ENCODE measurements at places on chromosomes 6 and 20.

DNA sequence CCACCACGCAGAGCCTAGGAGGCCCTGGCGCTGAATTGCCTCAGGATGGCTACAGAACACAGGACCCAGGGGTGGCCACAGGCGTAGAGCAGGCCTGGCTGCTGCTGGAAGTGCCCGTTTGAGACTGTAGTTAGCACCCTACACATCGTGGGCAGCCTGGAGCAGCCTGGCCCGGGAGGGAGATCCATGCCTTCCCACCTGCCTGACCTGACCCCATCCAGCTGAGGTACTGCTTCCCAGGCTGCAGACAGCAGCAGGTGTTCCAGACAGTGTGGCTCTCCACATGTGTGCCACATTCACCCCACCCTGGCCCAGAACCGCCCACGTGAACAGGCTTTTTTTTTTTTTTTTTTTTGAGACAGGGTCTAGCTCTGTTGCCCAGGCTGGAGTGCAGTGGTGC is 20.9 kb upstream of the MAP1LC3A start:
- DNase-seq = no peak

- no peak for DNase-seq
Observed at GRCh38 chr6:125910527-125910926, 46.0 kb upstream of the HINT3 start.

DNA sequence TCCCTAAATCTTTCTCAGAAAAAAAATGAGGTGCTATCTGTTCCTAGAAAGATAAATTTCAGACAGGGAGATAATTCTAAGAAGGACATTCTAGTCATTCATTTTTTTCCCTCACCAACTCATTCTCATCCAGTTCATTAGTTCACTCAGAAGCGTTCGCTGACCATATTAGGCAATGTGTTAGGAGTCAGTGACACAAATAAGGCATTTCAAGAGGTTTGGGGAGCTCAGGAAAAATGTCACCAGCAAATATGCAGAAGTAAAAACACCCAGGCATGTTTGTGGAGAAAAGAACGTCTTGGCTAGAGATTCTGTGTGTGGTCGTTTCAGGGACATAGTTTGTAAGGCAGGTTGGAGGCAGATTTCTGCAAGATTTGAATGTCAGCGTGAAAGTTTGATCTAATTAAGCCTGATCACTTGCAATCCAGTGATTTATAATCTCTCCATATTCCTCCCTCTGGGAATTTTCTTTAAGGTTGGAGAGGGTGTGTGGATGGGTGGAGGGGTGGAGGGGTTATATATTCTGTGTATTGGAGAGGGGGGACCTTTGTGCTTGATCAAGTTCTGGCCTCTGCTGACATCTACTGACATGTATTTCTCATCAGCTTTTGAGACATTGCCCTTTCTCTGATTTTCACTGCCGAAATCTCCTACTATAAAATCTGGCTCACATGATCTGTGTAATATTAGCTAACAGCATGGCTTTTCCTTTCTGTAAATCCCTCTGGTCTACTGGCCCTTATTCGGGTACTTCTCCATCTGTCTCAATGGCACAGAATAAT is 3.6 kb downstream of the MYCT1 start:
- DNase-seq = no peak

- DNase-seq = no peak
Observed at GRCh38 chr20:10109641-10110040, 74.9 kb downstream of the ANKEF1 start.

GRCh38 chr20:57325632-57326356 is 3.8 kb upstream of the SPO11 start:
- DNase-seq = no peak

- DNase-seq = no peak
Observed at GRCh38 chr20:24816907-24817306, 132.2 kb upstream of the CST7 start.

GRCh38 chr20:51862796-51863195 is 60.5 kb upstream of the SALL4 start:
- no peak for DNase-seq

DNA sequence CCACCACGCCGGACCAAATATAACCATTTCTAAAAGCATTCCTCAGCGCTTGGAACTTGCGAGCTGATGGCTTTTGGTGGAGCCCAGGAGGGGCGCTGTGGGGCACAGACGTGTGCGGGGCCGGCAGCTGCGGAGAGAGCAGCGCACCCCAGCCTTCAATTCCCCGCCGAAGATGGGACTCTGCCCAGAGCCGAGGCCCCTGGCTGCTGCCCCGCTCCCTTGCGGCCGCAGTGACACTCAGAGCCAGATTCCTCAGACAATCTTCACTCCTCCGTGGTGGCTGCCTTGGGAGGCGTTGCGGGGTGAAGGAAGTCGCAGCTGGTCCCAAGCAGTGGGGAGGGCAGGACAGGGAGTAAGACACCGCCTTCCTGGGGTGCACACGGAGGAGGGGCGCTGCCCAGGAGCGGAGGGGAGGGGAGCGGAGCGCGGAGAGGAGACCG is 87.7 kb downstream of the TMEM242 start:
- peak; percentile 92 for DNase-seq

DNA sequence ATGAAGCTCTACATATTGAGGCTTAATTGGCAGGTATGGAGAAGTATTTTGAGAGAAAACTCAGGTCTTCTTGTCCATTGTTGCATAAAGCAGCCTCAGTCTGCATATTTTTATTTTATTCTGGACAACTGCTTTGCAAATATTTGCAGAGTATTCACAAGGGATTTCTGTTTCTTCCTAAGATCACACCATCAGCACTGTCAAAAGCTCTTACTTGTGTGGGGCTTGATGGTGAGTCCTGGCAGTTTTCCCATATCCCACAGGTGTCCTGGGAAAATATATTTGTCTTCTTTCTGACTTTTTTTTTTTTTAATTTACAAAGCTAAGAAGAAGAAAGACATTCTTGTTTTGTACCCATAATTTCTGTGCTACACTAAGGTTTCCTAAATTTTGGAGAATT is 16.9 kb upstream of the MLIP start:
- DNase-seq = no peak

DNA sequence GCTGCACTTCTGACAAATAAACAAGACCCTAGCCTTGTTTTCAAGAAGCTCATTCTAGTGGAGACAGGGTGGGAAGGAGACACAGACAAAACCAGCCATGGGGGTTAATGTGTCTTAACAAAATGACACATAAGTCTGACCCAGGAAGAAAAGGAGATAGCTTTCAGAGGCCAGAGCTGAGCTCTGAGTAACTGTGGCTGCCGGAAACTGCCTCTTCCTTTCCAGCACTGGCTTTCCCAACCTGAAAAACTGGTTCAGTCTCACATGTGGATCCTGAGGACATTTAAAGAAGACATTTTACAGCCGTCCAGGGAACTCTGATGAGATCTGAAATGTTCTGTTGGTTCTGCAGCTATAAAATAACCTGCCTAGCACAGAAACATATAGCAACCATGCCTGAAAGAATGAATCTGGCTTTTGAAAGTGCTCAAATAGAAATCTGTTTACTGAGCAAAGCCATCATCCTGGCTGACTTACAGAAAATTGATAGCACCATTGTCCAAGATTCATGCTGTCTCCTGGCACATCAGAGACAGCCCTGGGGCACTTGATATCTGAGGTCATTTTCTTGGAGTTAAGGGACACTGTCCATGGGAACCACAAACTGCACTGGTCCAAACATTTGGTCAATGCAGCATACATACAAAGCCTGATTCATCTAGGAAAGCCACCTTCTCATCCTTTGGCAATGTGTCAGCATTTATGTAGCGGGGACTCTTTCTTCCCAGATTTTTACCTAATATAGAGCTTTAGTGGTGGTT is 83.2 kb upstream of the PAX1 start:
- DNase-seq = no peak

GRCh38 chr20:35821807-35822242 is 50.0 kb downstream of the PHF20 start:
- DNase-seq = no peak

DNA sequence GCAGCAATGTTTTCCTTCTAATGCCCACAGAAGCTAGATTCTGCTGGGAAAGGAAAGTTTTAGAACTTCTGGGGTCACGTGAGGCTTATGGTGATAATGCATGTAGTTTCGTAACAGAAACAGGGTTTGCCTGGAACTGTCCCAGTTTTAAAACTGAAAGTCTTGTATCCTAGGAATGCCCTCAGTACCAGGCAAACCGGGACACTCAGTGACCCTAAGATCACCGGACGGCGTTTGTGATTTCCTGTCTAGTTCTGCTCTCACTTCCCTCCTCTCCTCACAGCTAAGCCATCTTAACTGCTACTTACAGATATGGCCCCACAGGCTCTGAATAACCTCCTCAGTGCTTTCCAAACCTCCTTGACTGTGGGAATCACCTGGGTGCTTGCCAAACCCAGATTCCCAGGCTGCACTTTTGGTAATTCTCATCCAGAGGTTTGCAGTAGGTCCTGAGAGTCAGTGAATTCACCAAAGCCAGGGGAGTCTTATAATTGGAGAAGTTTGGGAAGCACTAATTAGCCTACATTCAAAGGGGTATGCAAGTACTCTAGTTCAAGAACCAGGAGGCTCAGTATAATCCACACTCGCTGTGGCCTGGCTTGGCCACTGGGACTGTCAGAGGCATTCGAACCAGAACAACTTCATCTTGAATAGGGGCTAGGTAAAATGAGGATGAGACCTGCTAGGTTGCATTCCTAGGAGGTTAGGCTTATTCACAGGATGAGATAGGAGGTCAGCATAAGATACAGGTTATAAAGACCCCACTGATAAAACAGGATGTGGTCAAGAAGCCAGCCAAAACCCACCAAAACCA is 231.6 kb upstream of the MYLIP start:
- no peak for DNase-seq

GRCh38 chr6:97524811-97525210 is 241.8 kb upstream of the MMS22L start:
- no peak for DNase-seq

DNA sequence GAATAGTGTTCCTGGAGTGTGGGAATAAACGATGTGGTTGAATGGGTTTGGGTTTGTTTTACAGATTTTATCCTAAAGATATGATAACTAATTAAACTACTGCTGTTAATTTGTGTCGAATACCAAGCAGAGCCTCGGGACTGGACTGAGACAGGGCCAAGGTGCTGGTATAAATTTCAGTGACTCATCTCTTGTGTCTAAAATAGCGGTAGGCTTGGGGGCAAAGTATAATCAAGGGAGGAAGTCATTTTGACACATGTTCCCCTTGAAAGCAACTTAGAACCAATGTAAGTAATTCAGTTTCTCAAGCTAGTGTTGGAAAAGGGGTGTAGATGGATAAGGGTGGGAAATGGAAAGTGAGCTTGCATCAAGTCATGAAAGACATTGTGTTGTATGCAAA is 108.4 kb downstream of the PLCB4 start:
- DNase-seq = no peak

GRCh38 chr6:82624251-82624650 is 260.6 kb downstream of the TPBG start:
- DNase-seq = no peak

DNA sequence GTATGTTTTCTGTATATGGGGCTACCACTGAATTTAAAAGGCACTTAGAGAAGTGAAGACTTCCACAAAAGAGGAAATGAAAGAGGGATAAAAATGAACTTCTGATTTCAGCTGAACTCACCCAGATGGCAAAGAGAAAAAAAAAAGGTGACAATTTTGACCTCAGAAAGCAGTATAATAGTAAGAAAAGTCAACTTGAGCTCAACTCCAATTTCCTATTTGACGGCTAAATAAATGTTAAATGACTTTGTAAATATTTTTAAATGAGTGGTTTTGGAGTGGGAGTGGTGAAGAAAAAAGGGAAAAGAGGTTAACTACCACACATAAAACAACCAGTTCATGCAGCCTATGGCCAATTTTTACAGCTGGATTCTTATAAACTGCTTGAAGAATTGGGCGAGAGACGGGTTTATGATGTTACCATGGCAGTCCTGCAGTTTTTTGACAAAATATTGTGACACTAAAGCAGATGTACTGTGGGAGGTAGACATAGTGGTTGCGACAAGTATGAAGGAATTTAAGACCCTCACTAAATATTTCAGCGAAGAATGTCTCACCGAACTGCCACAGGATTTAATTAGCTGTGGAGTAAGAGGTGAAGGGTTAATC is 49.8 kb upstream of the ADTRP start:
- DNase-seq = no peak

DNA sequence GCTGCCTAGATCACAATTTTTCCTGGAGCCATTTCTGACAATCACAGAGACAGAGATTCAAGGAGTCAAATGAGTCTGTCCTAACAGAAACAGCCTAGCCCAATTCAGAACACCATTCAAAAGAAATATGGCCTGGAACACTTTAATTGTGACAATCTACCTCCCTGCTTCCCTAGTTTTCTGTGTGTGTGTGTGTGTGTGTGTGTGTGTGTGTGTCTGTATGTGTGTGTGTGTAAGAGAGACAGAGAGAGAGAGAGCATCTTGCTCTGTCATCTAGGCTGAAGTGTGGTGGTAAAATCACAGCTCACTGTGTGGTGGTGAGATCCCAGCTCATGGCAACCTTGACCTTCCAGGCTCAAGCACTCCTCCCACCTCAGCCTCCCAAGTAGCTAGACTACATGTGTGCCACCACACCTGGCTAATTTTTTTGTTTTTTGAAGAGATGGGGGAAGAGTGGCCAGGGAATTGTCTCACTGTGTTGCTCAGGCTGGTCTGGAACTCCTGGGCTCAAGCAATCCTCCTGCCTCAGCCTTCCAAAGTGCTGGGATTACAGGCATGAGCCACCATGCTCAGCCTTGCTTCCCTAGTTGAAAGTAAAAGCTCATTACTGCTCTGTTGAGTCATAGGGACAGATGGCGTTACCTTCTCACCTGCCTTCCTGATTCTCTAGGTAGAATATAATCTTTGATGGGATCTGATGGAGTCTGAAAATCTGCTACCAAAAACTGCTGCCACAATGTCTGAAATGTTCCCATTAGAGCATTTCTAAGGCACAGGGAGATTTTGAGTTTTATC is 89.6 kb upstream of the BEND6 start:
- no peak for DNase-seq

DNA sequence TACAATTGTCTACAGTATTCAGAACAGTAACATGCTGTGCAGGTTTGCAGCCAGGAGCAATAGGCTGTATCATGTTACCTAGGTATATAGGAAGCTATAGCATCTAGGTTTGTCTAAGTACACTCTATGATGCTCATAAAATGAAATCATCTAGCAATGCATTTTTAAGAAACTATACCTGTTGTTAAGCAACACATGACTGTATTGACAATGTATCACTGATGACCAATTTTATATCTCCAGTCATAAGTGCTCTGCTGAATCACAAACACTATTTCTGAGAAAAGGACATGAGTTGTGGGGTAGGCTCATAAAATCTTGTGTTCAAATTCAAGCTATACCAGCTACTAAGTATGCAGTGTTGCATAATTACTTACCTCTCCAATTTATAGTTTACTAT is 501.3 kb downstream of the CD109 start:
- no peak for DNase-seq

DNA sequence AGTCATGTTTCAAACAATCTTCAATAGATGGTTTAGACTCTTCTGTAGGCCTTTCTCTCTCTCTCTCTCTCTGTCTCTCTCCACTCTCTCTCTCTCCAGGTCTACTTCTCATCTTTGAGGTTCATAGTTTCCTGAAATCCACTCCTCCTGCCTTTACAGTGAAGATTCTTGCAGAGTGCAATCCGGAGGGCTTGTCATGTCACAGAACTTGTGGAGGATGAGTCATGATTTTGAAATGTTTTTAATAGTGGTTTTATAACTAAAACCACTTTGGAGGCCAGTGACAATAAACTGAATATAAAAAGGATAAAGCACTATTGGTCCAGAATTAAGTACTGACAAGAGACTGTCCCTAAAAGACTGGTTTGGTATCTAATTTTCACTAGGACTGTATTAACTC is 156.3 kb downstream of the KIF6 start:
- DNase-seq = no peak

- DNase-seq = no peak
Observed at GRCh38 chr6:118444796-118445195, 103.3 kb upstream of the PLN start.

Data from HuH-7 (cell line).